NCI-H1436 treated with DMSO at 0.1 percent for 48 hours (cell line): ENCODE measurements at places on chromosomes 12 and 14.

DNA sequence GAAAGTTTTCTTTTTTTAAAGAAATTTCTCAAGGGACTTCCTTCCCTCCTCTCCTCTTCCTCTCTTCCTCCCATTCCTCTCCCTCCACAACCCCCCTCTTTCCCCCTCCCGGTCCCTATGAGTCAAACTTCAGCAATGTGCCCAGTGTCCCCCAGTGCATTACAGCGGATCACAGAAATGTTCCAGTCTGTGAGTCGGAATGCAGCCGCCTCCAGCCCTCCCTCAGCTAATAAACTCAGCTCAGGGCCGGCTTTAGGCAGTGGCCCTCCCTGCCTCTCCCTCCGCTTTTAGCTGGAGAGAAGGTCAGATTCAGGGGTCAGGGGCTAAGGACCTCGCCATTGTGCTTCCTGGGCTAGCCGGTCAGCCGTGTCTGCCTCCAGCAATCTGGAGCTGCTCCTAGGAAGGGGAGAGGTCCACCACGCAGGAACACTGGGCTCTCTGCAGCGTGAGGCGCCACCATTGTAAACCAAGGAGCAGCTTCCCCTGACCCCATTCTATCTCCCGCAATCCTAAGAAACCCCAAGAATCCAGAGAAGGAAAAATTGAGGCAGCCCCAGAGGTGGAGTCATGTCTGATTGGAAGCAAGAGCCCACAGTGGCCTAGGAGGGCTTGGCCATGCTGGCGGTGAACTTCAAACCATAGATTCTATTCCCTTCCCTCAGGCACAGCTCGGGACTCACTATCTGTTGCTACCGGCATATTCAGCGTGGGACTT, 1.1 kb upstream of the HDAC7 start:
- no peak for DNase-seq

GRCh38 chr14:67933266-67933665, 113.7 kb downstream of the RAD51B start:
- no peak for DNase-seq

DNA sequence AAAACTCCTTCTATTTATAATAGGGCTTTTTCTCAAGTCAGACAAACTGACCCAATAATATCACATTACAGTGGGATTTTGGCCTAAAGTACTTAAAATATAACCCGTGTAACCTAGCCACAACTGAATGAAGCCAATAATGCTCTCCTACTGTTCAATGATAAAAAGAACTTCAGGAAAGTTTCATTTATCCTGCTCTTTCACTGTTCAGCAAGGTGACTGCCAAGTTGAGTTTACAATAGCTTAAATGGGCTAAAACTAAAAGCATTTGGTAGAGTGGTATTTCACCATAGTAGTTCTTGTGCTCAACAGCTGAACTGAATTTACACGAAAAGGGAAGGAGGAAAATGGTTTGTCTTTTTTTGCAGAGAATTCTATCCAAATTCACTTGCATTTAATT, 49.8 kb downstream of the CNTN1 start:
- DNase-seq = no peak

DNA sequence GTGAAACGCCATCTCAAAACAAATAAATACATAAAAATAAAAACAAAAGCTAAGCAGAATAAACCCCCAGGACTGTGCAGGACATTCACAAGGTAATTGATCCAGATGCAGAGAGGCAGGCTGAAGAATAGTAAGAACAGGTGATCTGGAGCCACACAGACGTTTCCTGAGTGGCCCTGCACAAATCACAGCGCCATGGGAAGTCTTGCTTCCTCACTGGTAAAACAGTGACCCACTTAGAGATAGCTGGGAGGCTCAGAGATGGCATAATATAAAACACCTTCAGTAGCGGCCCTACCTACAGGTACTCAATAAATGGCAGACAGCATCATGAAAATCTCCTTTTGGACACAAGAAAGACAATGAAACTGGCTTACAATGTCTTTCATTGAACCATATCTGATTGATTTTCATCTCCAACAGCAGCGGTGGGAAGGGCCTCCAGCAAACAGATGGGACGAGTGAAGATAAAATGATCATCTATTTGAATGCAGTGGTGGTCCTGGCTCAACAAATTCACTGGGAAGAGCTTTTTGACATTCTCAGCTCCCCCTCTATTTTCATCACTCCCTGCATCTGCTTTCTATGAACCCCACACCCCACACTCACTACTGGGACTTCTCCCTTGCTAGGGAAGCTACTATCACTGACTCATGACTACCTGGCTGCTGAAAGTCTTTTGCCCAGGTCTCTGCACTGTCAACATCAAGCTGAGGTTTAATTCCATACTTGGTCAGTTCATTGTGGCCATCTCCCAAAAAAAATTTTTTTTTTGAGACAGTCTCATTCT, 63.9 kb downstream of the FOXN3 start:
- DNase-seq = no peak

DNA sequence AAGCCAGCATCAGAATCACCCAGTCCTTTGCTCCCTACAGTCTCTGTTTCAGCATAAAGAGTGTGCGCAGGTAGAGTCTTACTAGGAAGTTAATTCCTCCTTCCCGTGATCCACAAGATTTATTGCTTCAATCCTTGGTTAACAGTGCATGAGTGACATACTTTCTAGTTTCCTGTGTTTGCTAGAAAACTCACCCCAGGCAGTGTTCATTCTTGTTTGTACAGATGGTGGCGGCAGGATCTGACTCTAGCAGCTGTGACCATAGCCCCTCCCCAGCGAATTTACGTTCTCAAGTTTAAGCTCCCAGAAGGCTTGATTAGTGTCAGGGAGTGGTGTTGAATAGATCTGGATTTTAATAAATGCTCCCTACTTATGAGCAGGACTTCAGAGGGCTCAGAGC, 75.9 kb upstream of the ANO2 start:
- DNase-seq = no peak

DNA sequence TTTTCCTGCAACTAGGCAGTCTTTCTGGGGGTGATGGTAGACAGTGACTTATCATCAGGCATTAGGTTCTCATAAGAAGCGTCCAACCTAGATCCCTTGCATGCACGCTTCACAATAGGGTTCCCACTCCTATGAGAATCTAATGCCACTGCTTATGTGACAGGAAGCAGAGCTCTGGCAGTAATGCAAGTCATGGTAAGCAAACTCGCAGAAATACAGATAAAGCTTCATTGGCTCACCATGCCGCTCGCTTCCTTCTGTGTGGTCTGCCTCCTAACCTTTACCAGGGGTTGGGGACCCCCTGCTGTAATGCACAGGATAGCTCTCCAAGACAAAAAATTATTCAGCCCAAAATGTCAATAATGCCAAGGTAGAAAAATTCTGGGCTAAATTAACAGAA, 864.2 kb downstream of the TRHDE start:
- no peak for DNase-seq

- DNase-seq = no peak
Measured at GRCh38 chr12:13340149-13340548, 143.6 kb downstream of the EMP1 start.

GRCh38 chr12:1927751-1928351, 9.4 kb upstream of the CACNA2D4 start:
- DNase-seq = no peak

- no peak for DNase-seq
Measured at GRCh38 chr14:94334872-94335271, 11.7 kb upstream of the SERPINA6 start.

- no peak for DNase-seq
Measured at GRCh38 chr14:31895206-31895605, 181.9 kb upstream of the ARHGAP5 start.

- no peak for DNase-seq
Measured at GRCh38 chr12:20028033-20028432, 340.3 kb upstream of the PDE3A start.

DNA sequence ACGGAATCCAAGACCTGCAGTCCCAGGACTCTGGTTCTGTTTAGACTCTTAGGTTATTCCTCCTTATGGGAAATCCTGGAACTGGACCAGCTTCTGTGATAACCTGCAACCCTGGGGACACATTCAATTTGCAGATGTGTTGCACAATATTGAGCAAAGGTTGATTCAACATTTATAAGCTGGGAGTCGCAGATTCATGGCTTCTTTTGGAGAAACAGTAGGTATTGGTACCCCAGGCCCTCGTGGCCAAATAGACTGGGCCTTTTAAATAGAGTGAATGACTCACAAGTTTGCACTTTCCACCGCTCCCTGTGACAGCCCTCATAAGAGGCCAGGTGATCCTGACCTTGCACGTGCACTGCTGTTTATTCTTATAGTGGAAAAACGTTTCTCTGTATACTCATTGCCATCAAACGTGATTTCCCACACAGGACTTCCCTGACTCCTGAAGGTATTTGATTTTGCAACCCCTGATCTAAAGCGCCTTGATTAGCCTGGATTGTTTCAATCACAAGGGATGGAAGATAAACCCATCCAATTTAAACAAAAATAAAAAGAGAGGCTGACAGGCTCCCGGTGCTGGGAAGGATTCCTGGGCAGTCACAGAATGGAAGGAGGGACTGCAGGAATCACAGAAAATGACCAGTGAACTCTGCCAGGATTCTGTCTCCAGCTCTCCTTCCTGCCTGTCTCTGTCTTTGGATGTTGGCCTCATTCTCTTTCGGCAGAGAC, 98.0 kb downstream of the VCPKMT start:
- no peak for DNase-seq

DNA sequence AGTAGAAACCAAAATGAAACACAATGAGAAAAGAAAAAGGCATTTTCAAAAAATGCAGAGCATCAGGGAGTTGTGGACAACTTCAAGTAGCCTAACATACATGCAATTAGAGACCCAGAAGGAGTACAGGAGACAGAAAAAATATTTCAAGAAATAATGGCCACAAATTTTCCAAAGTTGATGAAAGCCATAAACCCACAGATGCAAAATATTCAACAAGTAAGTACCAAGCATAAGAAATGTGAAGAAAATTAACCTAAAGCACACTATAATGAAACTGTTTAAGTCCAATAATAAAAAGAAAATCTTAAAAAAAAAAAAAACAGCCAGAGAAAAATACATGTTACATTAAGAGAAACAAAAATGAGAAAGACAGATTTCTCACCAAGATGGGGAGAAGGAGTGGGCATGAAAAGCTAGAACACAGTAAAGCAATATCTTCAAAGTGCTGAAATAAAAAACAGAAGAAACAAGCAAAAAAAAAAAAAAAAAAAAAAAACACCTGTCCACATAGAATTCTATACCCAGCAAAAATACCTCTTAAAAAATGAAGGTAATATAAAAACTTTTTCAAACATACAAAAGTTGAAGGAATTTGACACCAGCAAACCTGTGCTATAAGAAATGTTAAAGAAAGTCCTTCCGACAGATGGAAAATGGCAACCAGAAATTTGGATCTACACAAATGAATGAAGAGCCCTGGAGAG, 77.1 kb downstream of the PRKAB1 start:
- DNase-seq = no peak

GRCh38 chr14:74712499-74713394, at the start of the genes AREL1 and FCF1:
TSS of gene AREL1 (minus strand) at chr14:74713080. CDS start at chr14:74685615, 27,465 bp downstream.
TSS of gene FCF1 (plus strand) at chr14:74713144. CDS start at chr14:74713198, 54 bp downstream.
- no peak for DNase-seq

- no peak for DNase-seq
Measured at GRCh38 chr12:62694632-62695031, 228.0 kb downstream of the MON2 start.

GRCh38 chr14:81453166-81453766, 53.1 kb upstream of the STON2 start:
- no peak for DNase-seq

- DNase-seq = no peak
Measured at GRCh38 chr14:32432813-32433538, 103.9 kb downstream of the AKAP6 start.

DNA sequence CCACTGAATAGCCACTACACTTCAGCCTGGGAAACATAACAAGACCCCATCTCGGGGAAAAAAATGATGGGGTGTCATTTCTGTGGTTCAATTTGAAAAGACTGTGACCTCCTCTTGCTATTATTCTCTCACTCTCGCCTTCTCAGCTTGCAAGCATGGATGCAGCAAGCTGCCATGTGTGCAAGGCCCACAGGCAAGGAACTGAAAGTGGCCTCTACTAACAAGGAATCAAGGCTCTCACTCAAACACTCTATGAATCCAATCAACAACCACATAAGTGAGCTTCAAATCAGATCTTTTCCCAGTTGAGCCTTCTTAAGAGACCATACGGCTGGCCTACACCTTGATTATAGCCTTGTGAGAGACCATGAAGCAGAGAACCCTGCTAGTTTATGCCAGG, 17.9 kb upstream of the DHRS7 start:
- DNase-seq = no peak

DNA sequence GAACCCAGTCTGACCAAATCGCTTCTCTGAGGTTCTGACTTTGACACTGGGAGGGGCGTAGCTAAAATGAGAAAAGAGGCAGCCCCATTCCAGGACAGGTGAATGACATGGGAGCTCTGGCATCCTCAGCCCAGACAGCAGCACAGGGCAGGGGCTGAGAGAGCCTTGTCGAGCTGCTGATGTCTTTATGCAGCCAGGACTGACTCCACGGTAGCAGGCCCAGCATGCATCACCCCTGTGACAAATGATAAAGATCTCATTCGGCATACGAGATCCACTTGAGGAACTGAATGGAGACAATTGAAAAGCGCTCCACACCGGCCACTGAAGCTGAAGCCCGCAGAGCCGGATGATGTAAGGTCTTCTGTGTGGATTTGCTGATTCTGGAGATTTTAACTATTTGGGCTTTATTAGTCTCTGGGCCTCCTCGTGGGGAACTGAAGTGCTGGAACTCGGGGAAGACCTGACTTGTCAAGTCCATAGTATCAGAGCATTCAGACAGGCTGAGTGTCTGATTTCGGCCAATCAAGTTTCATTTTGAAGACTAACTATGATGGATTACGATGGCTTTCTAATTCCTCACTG, 56.9 kb upstream of the MAP1LC3B2 start:
- DNase-seq = no peak

DNA sequence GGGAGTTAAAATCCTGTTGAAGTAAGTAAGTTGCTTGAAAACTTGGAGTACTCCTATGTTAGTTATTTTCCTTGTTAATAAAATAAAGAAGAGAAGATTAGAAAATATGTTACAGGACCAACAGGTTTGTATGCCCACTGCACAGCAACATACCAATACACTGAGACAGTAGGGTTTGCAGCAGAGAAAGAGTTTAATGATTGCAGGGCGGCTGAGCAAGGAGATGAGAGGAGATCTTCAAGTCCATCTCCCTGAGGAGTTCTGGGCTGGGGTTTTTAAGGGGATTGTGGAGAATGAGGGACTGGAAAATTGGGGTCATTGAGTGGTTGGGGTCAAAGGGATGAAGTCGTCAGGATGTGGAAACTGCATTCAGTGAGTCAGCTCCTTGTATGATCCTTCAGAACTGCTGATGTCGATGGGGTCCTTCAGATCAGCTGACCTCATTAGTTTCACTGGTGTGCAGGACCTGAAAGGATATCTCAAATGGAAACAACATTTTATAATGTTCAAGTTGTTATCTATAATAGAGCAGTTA, 4.3 kb upstream of the HSD17B6 start:
- no peak for DNase-seq

GRCh38 chr12:3035815-3036702, 41.1 kb upstream of the TSPAN9 start:
- DNase-seq = no peak

DNA sequence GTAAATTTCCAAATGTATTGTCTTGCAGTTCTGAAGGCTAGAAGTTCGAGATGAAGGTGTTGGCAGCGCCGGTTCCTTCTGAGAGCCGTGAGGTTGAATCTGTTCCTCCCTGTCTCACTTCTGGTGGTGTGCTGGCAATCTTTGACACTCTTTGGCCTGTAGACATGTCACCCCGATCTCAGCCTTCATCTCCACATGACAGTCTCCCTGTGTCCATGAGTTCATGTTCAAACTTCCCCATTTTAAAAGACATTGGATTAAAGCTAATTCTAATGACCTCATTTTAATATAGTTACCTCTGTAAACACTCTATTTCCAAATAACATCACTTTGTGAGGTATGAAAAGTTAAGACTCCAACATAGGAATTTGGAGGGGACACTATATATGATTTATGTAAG, 4.1 kb upstream of the RBM19 start:
- no peak for DNase-seq

- no peak for DNase-seq
Measured at GRCh38 chr12:70664465-70664881, 27.2 kb upstream of the PTPRB start.
